A549 treated with AZD2906 at 1 μM for 4 hours (cell line): ENCODE measurements at places on chromosomes 11 and 22. TPM values are rescaled to one million over a fixed set of nuclear protein-coding genes. Genes with fewer than 3 reads are reported as not detected.

Gene SLC1A2
- total RNA-seq, result 0.07 to 0.28 TPM (median 0.08 TPM) in 5 replicates

Gene CLCF1
- total RNA-seq, result 31.3 to 37.6 TPM (median 34.8 TPM) in 5 replicates

Gene OVCH2
- total RNA-seq, result not detected in 5 replicates

Gene UBE2L3
- 59.2 to 69.7 TPM (median 61.3 TPM) in 5 replicates for total RNA-seq

Gene C22orf31
- not detected in 5 replicates for total RNA-seq

Gene HEPACAM
- total RNA-seq, result not detected in 5 replicates

Gene CABP4
- not detected in 5 replicates for total RNA-seq

Gene CD3E
- total RNA-seq, result not detected in 5 replicates

Gene BIRC3
- 51.8 to 64.2 TPM (median 56.2 TPM) in 5 replicates for total RNA-seq

Gene PTH
- not detected in 5 replicates for total RNA-seq

Gene MUC6
- 0.05 TPM in 1 of 5 replicates, not detected in the others for total RNA-seq

Gene AQP11
- total RNA-seq, result 1.1 to 1.5 TPM (median 1.4 TPM) in 5 replicates

Gene SPDYC
- total RNA-seq, result not detected in 5 replicates

Gene CD248
- total RNA-seq, result 0.02 to 0.03 TPM in 2 of 5 replicates, not detected in the others

Gene SLC5A4
- total RNA-seq, result not detected in 5 replicates

Gene AHNAK
- total RNA-seq, result 339 to 412 TPM (median 379 TPM) in 5 replicates

Gene CALCA
- 0.08 to 0.15 TPM (median 0.12 TPM) in 3 of 5 replicates, not detected in the others for total RNA-seq

Gene TRIM48
- total RNA-seq, result not detected in 5 replicates

Gene IFITM5
- not detected in 5 replicates for total RNA-seq

Gene HPX
- total RNA-seq, result 0.41 to 0.71 TPM (median 0.53 TPM) in 5 replicates

Gene KRTAP5-2
- not detected in 5 replicates for total RNA-seq

Gene NRXN2
- total RNA-seq, result 0.15 to 0.28 TPM (median 0.24 TPM) in 5 replicates

Gene KDM4E
- total RNA-seq, result not detected in 5 replicates

Gene TYR
- not detected in 5 replicates for total RNA-seq

Gene COX8A
- total RNA-seq, result 696 to 1,142 TPM (median 1,073 TPM) in 5 replicates

Gene DYNC2H1
- 4.4 to 6.2 TPM (median 5.1 TPM) in 5 replicates for total RNA-seq

Gene ZP1
- total RNA-seq, result 0.09 to 0.69 TPM (median 0.13 TPM) in 5 replicates

Gene KCNJ5
- total RNA-seq, result 0.02 to 0.11 TPM (median 0.04 TPM) in 4 of 5 replicates, not detected in the other

Gene RCN1
- 163 to 173 TPM (median 165 TPM) in 5 replicates for total RNA-seq

Gene PANX3
- not detected in 5 replicates for total RNA-seq

Gene SHANK2
- total RNA-seq, result 6.8 to 8.6 TPM (median 7.8 TPM) in 5 replicates

Gene ZNF280B
- total RNA-seq, result 1.1 to 1.8 TPM (median 1.3 TPM) in 5 replicates

Gene NLRP14
- total RNA-seq, result not detected in 5 replicates
